Amniotic stem cell (primary cell): ENCODE measurements at places on chromosomes 3 and 15.

DNA sequence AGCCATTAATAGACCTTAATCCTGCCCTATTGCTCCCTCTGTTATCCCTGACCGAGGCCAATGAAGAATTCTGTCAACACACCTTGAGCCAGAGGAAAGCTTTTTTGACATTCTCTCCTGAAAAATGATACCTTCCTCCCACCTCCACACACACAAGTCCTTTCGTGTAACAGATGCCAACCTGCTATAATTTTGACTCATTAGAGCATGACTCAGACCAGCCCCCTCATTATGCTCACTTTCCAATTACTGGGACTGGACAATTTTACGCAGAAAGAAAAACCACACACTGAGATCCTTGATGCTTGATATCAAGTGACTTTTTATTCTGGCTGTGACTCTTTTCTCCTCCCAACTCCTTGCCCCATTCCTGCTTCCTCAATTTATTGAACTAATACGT is 50.9 kb downstream of the LSAMP start:
- no peak for DNase-seq

- DNase-seq = no peak
Observed at GRCh38 chr3:13494463-13495350, 14.6 kb downstream of the HDAC11 start.

GRCh38 chr15:28975766-28976179 is 90.0 kb downstream of the APBA2 start:
- DNase-seq = peak; percentile 6

GRCh38 chr3:140277886-140278285 is 342.9 kb downstream of the CLSTN2 start:
- DNase-seq = no peak

- no peak for DNase-seq
Observed at GRCh38 chr3:124772081-124772831, 42.0 kb downstream of the UMPS start.

DNA sequence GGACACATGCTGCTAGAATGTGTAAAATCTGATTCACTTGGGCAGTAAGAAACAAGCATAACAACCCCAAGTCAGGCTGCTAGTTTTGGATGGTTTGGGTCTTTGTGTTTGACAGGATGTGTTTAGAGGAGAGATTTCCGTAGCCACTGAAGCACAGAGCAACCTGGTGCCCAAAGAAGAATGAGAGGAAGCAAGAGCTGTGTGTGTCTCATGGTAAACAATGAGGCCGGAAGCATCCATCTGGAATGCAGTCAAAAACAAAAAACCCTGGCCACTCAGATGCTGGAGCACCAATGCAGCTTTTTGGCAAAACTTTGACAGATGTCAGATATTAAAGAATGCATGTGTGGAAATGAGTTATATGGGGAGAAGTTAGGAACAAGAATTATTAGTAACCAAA is 39.4 kb upstream of the SNRK start:
- DNase-seq = no peak
